ENCODE measurements at places on chromosomes 11 and 22.

GRCh38 chr22:42905702-42906183, 48.7 kb upstream of the ARFGAP3 start:
- DNase-seq = no peak

DNA sequence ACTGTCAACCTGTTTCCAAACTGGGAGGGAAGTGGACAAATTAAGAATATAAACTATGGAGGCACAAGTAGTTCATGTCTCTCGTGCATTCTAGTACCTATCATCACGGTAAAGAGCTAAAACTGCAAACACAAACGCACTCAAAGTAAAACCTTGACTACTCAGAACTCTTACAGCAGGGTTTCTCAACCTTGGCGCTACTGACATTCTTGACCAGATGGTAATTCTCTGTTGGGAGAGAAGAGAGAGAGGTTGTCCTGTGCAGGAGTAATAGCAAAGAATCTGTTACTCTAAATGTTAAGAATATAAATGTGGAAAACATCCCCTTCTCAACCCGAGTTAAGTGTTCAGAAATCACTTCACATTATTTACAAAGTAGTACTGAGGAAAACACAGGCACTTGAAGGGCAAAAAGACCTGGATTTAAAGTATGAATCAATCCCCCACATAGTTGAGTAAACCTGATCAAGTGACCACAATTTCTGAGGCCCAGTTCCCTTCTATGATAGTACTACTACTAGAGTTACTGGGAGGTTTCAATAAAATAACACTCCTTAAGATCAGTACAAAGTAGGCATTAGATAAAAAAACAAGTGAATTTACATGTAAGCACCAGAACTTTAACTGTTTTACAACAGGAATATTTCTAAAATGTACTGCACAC, 73.1 kb upstream of the ARHGAP32 start:
- DNase-seq = no peak

- DNase-seq = no peak
Observed at GRCh38 chr11:31558001-31558400, 48.4 kb downstream of the ELP4 start.

- no peak for DNase-seq
Observed at GRCh38 chr11:64084951-64085710, 49.4 kb downstream of the FLRT1 start.

- no peak for DNase-seq
Observed at GRCh38 chr11:102669664-102670063, 35.9 kb downstream of the MMP27 start.

GRCh38 chr11:5719703-5720495, 16.3 kb upstream of the OR56B1 start:
- DNase-seq = no peak

GRCh38 chr11:11382858-11383532, 29.9 kb upstream of the CSNK2A3 start:
- DNase-seq = no peak

- DNase-seq = no peak
Observed at GRCh38 chr22:48313175-48313830, 1514.4 kb downstream of the BRD1 start.

- no peak for DNase-seq
Observed at GRCh38 chr11:27458182-27458581, 14.4 kb downstream of the LGR4 start.

DNA sequence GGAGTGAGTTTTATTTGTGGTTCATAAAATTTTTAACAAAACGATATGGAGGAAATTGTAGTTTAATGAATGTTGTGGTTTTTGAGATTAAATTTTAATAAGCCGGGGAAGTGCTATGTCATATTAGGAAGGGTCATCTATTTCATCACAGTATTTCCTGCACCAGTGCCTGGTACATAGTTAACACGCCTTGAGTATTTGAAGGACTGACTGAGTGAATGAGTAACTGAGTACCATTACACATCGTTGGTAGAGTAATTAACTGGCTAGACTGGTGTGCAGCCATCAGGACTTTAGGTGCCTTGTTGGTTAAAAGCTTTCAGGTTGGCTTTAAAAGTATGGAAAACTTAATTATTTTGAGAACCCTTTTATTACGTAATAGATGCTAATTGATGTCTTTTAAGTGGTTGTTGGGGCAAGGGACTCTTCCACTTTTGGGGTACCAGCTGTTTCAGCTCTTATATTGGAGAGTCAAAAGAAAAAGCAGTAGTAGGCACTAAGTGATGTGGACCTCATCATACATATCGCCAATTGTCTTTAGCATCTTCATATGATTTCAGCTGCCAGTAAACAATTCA, 101.8 kb downstream of the DDX10 start:
- DNase-seq = no peak

GRCh38 chr11:61716478-61717285, 35.8 kb upstream of the MYRF start:
- DNase-seq = no peak

GRCh38 chr11:76248210-76248609, 41.9 kb upstream of the WNT11 start:
- no peak for DNase-seq

DNA sequence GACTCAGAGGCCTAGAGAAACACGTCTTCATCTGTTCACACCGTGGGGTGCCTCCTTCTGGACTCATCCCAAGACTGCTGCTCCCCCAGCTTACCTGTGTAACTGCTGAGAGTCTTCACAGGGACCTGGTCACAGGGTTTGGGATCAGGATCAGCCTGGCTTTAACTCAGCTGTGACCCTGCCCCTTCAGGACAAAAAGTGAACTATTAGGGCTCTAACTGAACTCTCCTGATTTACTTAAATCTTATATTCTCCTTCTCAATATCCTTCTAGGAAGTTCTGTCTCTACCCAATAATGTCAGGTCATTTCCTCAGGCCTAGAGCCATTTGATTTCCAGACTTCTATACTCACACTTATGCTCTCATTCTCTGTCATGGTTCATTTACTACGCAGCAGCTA, 108.4 kb downstream of the ZNF280B start:
- no peak for DNase-seq

GRCh38 chr22:24023204-24023789, 12.2 kb downstream of the CABIN1 start:
- no peak for DNase-seq

DNA sequence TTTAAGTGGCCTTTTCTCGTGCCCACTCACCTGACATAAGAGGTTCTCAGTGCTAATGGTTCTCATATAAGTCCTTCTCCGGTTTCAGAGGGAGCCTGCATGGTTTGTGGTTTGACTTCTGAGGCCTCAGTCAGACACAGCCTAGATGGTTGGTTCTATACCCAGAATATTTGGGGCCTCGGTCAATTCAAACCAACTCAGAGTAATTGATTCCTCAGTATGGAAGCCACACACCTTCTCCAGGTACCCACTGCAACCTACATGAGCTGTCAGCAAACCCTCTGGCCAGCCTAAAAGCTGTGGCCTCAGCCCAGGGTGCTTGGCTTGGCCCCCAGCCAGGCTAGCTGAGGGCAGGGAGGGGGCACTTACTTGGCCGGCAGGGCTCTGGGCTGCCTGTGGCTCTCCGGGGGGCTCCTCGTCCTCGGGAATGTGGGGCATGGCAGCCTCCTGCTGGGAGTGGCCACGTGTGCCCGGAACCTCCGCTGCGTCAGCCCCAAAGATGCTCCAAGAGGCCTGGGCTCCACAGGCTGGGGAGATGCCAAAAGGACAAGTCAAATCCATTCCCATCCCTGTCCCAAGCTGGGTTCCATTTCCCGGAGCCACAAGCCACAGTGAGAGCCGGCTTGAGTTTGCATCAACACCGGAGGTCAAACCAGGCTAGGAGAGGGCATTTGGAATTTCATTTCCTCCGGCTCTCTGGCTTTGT, 41.7 kb downstream of the IRAG1 start:
- no peak for DNase-seq

- no peak for DNase-seq
Observed at GRCh38 chr11:43462359-43462758, 103.6 kb downstream of the TTC17 start.

DNA sequence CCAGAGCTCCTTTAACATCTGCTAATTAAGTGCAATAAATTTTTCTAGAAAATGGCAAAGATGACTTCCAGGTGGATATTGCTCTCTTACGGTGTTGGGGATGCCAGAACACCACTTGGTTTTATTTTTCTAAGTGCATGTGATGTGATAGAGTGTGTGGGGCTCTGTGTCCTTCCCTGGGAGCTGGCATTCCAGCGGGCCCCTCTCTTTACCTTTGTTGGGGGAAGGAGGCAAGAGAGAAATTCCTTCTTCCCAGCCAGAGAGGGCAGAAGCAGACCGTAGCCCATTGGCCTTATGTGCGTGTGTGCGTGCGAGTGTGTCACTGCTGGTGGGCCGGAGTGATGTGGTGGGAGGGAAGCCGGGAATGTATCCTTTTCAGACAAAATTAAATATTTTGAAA, 17.2 kb downstream of the TEF start:
- DNase-seq = no peak

- no peak for DNase-seq
Observed at GRCh38 chr11:8732324-8732670, 49.7 kb downstream of the RPL27A start.

DNA sequence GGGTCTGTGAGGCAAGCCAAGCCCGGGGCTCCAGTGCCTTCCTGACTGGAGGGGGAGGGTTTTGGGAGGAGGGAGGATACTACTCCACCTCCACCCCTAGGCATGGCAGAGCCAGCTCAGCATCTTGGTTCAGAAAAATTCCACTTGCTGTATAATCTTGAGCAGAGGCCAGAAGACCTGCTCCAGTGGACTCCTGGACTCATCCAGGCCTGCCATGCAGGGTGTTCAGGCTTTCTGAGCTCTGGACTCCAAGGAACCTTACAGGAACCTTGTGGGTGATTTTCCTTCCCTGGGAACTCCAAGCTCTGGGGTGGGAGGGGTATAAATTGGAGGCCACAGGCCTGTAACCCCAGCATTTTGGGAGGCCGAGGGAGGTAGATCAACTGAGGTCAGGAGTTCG, 9.4 kb downstream of the CSDC2 start:
- no peak for DNase-seq

- no peak for DNase-seq
Observed at GRCh38 chr11:10862446-10862845, 4.6 kb upstream of the ZBED5 start.

- DNase-seq = peak; percentile 28
Observed at GRCh38 chr22:43230971-43231723, 44.2 kb upstream of the TTLL12 start.

DNA sequence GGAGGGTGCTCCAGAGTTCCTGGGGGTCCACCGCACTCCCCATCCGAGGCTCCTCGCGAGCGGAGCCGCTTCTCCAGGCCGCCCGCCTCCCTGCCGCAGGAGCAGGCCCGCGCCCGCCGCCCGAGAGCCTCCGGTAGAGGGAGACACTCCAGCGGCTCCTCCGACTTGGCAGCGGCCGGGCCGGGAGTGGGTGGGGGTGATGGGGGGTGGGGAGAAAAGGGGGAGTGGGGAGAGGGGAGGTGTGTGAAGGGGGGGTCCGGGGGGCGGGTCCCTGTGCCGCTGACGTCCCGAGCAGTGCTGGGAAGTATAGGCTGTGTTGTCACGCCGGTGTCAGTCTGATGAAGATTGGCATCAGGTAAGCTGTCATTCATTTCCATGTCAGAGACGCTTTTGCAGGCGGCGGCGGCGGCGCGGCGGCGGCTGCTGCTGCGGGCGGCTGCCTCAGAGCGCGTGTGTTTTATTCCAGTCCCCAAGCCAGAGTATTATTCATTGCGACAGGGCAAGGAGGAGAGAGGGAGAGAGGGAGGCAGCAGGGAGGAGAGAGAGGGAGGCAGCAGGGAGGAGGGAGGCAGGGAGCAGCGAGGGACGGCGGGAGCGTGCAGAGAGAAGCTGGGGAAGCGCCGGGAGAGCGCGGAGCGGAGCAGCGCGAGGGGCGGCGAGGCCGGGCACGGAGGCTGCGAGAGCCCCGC, at the start of gene PKNOX2:
PKNOX2 (plus strand) TSS at position 330 of the 689 bp plus-strand sequence. CDS start 186,555 bp downstream, outside the sequence.
- peak; percentile 66 for DNase-seq

- no peak for DNase-seq
Observed at GRCh38 chr11:128890543-128891368, at the start of gene KCNJ5. TSS of gene KCNJ5 (plus strand) at chr11:128891356. CDS start at chr11:128911274, 19,918 bp downstream.

GRCh38 chr22:29947410-29948384, 64.7 kb downstream of the MTMR3 start:
- DNase-seq = no peak

GRCh38 chr22:17243524-17243923, 24.3 kb upstream of the ADA2 start:
- no peak for DNase-seq

- DNase-seq = peak; percentile 9
Observed at GRCh38 chr11:118398791-118399559, 2.4 kb upstream of the ATP5MG start.

DNA sequence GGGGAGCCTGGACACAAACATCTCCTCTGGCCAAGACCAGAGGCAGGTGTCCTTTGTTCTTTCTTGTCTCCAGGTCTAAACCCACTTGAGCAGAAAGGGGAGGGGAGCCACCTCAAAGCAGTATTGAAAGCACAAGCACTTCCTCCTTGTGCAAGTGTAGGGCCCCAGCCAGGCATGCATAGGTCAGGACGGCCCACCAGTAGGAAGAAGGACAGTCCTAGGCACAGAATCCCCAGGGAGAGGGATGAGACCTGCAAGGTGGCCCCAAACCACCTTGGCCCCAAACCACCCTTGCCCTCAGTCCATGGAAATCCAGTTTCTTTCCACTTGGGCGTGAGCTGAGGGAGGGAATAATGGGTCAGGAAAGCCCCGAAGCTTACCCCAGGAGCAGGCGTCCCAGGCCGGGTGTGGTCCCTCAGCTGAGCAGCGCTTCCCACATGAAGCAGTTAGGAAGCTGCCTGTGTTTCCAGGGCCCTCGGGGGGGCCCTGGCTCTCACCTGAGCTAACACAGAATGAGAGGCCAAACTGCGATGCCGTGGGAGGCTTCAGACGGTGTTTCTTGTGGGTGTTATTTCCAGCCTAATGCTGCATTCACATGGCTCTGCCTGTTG, 20.4 kb upstream of the IGSF9B start:
- no peak for DNase-seq

DNA sequence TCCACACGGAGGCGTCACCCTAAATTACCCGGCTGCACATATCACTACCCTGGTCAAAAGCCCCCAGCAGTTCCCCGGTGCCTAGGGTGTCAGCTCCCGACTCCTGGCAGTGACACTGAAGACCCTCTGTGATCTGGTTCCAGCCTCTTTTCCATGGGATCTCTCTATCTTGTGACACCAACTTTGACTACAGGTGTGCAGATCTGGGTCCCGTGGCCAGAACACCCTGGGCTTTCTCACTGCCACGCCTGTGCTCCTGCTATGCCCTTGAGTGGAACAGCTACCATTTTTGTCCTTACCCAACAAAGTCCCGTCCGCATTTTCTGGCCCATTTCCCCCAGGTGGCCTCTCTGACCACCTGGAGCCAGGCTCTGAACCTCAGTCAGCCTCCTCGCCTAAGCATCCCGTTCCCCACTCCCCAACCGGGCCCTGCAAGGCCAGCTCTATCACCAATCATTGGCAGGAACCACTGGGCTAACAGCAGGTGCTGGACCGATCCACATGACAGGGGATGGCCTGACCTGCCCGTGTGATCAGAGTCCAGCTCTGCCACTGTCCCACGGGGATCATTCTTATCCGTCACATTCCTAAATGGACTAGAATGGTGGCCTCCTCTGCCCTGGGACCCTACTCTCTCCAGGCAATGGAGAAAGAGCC, 20.7 kb upstream of the CBX7 start:
- no peak for DNase-seq

GRCh38 chr11:64119700-64120099, 46.2 kb downstream of the MACROD1 start:
- no peak for DNase-seq

- no peak for DNase-seq
Observed at GRCh38 chr11:24163146-24163545, 333.7 kb upstream of the LUZP2 start.

GRCh38 chr11:61369372-61370348, 7.5 kb downstream of the TMEM138 start:
- no peak for DNase-seq

GRCh38 chr11:1532014-1532586, 40.0 kb downstream of the DUSP8 start:
- DNase-seq = no peak

GRCh38 chr11:78759071-78759470, 184.4 kb upstream of the NARS2 start:
- no peak for DNase-seq
